ENCODE measurements at places on chromosomes 7 and 10.

DNA sequence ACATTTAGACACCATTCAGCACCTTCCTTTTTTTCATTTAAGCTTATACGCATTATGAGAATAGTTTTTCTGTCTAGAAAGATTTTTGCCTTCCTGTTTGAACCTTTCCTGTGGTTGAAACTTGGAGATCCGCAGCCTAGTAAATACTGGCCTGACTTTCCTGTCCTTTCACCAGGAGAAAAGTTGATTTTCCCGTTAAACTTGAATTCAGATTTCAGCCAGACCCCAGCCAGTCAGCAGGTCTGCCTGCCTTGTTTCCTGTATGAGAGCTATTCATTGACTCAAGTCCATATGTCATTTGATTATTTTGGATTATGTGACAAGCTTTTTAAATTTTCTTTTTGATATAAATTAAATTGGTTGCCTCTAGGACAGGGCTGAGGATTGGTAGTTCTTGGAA, 71.5 kb downstream of the EVX1 start:
- no peak for DNase-seq

DNA sequence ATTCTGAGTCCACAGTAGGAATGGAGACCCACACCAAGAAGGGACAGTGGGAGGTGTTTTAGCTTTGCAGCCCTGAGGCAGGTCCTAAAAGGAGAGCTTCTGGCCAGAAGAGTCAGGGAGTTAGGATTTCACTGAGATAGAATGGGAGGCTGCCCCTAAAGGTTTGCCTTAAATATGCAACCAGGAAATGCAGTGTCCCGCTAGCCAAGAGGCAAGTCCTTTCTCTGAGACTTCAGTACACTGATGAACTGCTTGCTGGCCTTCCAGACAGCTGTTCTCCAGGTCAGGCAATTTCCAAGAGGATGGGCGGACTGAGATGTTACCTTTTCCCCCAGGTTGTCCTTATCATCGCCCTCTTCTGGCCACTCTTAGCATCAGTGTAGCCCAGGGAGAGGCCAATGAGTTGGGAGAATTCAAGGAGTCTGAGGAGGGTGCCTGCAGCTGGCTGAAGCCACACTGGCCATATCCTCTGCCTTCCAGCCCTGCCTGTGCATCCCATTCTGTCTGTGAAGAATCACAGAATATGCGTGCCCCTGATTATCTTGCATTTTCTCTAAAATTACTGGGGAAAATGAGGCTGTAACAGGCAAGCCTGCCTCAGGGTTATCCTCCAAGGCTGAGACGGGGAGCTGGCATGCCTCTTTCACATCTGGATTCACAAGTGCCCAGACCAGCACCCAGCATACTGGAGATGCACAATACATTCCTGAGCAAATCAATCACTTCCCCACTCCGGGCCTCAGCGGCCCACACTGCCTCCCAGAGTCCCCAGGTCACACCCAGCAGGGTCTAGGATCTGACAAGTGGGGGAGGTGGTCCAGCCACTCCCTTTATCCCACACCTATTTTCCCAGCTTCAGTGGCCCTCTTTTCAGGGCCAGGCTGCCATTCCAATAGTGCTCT, 2.4 kb downstream of the TLL2 start:
- DNase-seq, result no peak

GRCh38 chr7:40747856-40748255, 613.1 kb downstream of the SUGCT start:
- no peak for DNase-seq

- no peak for DNase-seq
These were observed 77.6 kb upstream of the LRRC4 start for GRCh38 chr7:128108641-128109423.

- no peak for DNase-seq
These were observed 56.1 kb upstream of the PDLIM1 start for GRCh38 chr10:95346715-95347401.

- DNase-seq, result no peak
These were observed 20.3 kb downstream of the PCLO start for GRCh38 chr7:83142365-83142764.

DNA sequence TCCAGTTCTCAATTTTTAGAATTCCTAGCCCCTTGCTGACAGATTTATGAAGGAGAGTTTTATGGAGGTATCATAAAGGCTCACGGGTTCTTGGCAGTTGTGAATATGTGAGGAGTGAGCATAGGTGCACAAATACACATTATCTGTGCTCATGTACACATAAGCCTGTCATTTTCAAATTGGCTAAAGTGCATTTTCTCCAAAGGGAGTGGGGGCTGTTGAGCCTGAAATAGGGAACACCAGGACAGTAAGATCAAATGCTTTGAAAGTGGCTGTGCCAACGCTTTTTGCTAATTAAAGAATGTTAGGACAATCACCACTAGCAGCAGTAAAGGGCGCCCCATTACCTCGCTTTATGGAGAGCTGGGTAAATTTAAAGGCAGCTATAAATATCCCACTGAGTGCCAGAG, 8.3 kb upstream of the LRRC4 start:
- no peak for DNase-seq

GRCh38 chr7:64521409-64521984, 41.4 kb downstream of the ZNF680 start:
- no peak for DNase-seq

GRCh38 chr10:101710059-101710695, 15.2 kb upstream of the FBXW4 start:
- DNase-seq, result no peak

- DNase-seq, result no peak
These were observed 126.1 kb downstream of the PFKFB3 start for GRCh38 chr10:6328699-6329423.

GRCh38 chr10:7306147-7306546, 104.7 kb downstream of the SFMBT2 start:
- DNase-seq, result no peak

DNA sequence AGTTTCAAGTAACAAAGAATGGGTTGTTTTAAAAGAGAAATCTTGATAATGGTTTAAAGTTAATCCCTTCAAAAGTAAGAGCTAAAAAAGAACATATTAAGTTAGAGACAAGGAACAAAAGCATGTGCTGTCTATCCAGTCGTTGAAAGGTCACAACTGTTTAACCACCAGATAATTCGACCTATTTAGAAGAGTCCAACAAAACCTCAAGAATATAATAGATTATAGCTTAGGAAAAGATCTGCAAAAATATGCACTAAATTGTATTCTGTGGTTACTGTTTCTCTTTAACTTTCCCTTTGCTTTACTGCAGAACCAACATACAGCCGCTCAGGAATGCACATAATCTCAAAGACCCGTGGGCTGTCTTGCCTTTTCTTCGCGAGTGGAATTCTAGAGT, 74.9 kb downstream of the PCGF5 start:
- DNase-seq, result no peak

DNA sequence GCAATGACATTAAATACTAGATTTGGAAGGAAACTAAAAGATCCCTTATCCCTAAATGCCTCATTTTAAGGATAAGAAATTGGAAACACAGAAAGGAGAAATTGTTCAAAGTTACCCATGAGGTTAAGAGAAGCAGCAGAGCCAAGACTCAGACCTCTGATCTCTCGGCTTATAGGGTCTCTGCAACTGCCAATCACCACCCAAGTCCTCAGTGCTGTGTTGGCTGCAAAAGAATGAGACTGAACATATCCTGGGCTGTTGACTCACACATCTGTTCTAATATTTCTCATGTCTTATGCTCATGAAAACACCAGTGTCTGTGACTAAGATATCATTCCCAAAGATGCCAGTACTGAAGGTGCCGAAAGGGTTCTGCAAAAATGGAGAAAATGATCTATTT, 153.3 kb downstream of the XPNPEP1 start:
- DNase-seq, result no peak

GRCh38 chr10:118900617-118901016, 128.9 kb upstream of the NANOS1 start:
- DNase-seq, result no peak

DNA sequence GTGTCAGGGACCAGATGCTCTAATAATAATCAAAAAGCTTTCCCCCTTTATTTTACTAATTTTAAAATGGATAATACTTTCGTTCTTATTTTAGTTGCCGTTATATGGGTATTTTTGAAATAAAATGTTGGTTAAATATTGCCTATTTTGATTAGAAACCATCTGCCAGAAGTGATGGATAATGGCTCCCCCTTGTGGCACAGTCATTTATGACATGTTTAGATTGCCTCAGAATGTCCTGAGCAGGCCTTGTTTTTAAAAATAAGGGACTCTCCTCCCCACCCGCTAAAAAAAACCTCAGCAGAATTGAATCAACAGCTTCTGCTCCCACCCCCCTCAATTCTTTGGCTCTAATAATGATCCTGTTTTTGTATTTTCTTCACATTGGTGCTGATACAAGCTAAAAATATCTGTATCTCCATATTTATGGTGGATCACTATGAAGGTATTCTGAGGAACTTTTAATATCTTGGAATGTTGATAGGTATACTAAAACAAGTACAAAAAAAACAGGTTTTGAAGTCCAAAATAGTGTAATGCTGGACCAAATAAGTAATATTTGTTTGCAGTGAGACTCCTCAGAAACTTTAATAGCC, 38.8 kb downstream of the TMEM60 start:
- no peak for DNase-seq

DNA sequence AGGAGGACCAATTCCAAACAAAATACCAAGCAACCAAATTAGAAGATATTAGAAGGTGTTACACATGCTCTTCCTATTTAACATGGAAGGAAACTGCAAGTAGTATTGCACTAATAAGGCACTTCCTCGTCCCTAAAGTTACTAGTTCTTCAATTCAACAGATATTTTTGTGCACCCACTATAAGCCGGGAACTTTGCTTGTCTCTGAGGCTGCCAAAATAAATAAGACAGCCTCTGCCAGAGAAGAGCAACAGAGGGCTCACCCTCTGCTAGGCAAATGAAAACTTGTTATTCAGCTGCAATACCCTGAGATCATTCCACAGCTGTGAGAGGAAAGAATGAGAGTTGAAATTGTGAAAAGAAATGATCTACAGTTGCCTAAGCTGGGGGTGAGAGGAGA, 37.4 kb upstream of the GSAP start:
- DNase-seq, result no peak

GRCh38 chr10:22693860-22694259, 20.5 kb downstream of the PIP4K2A start:
- no peak for DNase-seq

GRCh38 chr10:28036587-28036986, 37.7 kb upstream of the ODAD2 start:
- no peak for DNase-seq

- no peak for DNase-seq
These were observed 14.3 kb upstream of the OIT3 start for GRCh38 chr10:72879245-72879644.

DNA sequence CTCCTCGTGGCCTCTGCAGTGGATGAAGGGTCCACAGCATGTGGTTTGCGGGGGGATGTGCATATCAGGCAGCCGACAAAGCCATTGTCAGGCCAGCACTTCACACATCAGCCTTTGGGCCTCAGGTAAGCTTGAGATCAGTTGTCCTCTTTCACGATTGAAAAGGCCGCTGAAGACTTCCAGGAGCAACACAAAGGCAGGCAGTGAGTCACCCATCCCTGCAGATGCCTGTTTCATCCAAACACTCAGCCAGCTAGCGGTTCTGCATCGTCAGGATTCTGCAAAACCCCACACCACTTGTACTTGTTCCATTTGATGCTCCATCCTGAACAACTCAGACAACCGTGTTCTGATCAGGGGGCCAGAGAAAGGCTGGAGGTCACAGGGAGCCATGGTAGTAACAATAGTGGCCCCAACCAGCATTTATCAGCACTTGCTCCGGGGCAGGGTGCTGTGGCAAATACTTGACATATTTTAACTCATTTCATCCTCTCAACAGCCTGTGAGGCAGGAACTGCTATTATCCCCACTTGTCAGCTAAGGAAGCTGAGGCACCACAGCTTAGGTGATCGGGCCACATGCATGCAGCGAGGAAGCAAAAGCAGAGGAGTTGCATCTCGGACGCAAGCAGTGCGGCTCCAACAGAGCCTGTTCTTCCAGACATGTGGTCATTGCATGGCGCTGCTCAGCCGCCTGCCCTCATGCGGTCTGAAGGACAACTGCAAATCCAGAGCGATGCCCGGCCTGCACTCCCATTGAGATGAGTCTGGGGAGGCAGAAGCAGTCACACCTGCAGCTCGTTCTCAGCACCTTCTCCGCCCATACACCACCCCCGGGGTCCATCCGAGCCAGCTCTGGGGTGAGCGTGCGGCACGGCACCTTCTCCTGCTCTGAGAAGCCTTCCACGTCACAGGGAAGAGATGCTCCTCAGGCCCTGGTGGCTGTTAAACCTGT, 144.9 kb downstream of the PAXIP1 start:
- no peak for DNase-seq

DNA sequence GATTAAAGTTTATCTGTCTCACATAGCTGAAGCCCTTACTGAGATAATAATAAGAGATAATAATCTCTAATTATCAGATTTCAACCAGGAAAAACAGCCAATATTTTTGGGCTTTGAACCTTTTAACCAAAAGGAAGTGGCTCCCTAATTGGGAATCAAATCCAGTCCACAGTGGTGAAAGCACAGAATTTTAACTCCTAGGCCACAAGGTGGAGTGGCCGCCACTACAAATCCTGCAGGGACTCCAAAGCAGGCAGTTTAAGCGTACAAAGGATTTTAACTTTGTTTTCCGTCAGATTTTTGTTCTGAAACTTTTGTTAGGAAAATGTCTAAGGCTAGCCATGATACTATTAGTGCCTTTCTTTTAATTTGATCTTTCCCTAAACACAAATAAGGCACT, 99.6 kb upstream of the CCNY start:
- no peak for DNase-seq

GRCh38 chr7:132309102-132309805, 267.0 kb downstream of the PLXNA4 start:
- no peak for DNase-seq

DNA sequence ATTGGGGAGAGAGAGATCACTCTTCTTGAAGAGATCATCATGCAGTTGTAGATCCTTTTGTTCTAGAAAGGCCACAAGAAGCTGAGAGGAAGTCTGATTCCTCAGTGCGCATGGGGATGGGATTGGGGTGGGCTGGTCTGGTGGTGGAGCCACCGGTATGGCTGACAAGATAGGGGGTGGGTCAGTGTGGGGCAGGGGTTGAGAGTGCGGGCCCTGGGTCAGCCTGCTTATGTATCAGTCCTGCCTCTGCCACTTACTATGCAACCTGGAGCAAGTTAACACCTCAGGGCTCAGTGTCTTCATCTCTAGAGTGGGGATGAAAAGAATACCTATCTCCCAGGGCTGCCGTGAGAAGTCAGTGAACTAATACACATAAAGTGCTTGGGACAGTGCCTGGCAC, 8.0 kb downstream of the SMARCD3 start:
- no peak for DNase-seq

- no peak for DNase-seq
These were observed 263.6 kb downstream of the DOCK4 start for GRCh38 chr7:111942450-111943081.

- no peak for DNase-seq
These were observed 19.2 kb upstream of the PARD3 start for GRCh38 chr10:34834274-34834673.
